ENCODE measurements at places on chromosomes 7 and 10.

DNA sequence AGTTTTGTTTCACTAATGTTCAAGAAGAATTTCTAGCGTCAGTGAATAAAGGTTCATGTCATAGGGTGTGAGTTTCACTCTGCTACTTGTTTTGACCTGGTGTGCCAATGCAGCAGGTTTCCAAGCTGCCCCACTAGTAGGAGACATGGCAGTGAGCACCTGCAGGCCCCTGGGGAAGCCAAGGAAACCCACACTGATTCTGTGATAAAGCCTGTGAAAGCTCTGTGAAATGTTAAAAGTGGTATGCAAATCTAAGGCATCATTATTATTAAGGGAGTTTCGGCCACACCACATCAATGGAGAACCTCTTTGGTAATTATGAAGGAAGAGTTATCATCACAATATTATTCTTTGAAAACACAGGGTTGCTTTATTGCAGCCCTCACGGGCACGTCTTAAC, 46.4 kb downstream of the ABCB5 start:
- no peak for DNase-seq

DNA sequence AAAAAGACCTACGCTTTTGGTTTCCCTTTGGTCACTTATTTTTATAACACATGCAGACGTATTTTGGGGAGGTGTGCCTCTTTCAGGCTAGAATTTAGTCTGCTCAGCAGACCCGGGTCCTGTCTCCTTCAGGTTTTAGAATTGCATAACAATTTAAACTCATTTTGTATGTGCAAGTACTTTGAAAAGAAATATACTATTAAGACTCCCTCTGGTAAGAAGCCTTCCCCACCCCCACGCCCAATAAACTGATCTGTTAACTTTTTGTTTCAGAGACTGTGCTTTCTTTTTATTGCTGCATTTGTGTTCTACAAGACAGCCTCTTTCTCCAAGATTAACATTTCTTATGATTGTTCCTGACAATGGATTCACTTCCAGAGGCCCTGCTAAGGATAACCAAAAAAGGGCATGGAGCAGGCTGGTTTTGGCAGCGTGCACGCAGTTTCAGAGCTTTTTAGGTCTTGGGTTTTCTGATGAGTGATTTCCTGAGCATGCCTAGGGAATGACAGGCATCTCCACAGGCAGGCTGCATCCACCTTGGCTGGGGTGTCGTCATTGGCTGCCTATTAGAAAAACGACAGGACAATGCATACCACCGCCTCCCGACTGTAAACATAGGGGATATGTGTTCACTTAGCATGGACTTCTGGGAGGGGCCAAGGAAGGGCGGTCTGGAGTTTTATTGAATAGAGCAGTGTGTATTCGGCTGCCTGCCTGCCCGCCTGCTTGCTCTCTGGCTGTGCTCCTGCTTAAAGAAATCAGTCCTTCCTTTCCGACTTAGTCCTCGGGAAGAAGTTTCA, at the start of gene CALD1:
CALD1 (plus strand) TSS at position 694 of the 800 bp plus-strand sequence. CDS start 88,100 bp downstream, outside the sequence.
- no peak for DNase-seq

GRCh38 chr10:2173327-2173726, 436.0 kb upstream of the ADARB2 start:
- no peak for DNase-seq

GRCh38 chr7:148626828-148627227, 36.3 kb downstream of the C7orf33 start:
- DNase-seq = no peak

DNA sequence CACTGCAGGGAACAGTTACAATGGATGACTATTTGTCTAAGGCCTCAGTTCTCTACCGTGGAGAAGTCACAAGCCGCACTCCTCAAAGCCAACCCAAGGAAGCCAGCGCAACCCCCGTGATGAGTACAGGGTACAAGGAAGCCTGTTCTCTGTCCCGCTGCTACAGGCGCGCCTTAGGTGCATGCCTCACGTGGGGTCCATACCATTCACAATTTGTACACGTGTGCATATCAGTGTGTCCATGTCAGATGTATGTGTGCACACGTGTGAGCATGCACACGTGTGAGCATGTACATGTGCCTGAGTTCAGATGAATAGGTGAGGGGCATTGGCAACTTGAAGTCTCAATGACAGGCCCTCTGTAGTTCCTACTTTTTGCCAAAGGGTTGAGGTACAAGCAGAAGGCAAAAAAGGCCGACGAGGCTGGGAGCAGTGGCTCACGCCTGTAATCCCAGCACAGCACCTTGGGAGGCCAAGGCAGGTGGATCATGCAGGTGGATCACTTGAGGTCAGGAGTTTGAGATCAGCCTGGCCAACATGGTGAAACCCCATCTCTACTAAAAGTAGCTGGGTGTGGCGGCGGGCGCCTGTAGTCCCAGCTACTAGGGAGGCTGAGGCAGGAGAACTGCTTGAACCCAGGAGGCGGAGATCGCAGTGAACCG, 62.8 kb downstream of the CTBP2 start:
- DNase-seq = no peak

- no peak for DNase-seq
Measured at GRCh38 chr7:92404170-92404614, 43.1 kb upstream of the GATAD1 start.

- DNase-seq = no peak
Measured at GRCh38 chr7:131110297-131111080, 217.2 kb upstream of the MKLN1 start.

DNA sequence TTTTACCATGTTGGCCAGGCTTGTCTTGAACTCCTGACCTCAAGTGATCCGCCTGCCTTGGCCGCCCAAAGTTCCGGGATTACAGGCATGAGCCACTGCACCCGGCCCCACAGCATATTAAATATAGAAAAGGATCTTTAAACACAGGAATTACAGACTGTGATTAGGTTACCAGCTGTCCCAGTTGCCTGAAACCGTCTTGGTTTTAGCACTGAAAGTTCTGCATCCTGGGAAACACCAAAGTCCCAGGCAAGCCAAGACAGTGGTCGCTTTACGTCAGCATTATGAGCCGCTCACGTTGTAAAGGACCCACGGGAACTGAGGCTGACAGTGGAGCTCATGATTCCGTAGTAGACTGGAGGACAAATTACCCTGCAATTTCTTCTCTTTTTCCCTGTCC, 69.0 kb upstream of the FAM180A start:
- no peak for DNase-seq

- no peak for DNase-seq
Measured at GRCh38 chr10:91556691-91557566, 75.9 kb downstream of the PPP1R3C start.

- no peak for DNase-seq
Measured at GRCh38 chr7:41773756-41774155, 70.9 kb upstream of the INHBA start.

DNA sequence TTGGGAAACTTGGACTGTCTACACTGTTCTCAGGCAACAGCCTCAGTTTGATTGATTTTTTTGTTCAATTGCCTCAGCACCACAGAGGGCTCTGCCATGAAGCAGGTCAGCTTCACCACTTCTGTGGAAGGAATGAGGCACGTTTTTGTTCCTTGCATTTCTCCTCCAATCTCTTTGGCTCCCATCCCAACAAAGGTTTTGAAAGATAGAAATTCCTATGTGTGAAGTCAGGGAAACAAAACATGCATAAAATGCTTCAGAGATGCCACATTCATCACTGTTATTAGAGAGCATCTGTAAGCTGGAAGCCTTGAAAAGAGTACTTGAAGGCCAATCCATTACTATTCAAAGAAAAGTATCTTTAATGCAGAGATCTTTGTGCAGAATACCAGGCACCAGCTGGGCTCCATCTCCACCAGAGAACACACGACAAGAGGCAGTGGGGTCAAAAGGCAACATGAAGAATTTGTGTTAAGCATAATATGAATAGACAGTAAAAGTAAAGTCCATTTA, 249.1 kb upstream of the LYZL1 start:
- DNase-seq = no peak

GRCh38 chr10:70320751-70321150, 36.9 kb upstream of the NPFFR1 start:
- DNase-seq = no peak

DNA sequence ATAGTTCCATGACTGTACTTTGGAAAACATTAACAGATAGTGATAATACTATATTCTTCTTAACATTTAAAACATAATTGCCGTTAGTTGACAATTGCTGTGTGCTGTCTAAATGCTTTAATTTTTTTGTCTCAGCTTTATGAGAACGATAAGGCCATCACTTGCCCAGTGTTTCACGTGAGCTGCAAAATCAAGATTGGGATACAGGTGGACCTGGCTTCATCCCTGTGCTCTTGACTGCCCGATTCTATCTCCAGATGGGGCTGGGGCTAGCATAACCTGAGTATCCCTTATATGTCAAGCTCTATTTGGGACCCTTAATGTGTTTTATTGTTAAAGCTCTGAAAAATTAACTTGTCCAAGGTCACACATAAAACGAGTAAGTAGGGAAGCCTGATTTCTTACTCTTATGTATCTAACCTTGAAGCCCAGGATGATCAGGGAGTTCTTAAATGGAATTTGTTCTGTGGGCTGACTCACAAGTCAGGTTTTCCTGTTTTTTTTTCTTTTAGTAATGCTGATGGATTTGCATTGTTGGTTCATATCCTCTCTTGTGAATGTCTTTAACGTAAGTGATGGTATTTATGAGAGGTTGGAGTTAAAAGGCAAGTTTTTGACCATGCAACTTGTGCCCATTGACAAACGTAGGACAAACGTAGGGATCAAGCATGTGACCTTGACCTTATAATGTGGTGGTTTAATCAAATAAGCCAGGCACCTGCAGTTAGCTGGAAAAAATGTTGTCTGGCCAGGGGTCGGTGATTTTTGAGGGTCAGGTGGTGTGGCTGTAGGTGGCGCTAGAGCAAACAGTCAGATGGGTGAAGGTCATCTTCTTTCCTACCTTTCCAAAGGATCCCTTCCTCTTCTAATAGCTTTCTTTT, 3.6 kb downstream of the PRKAR2B start:
- no peak for DNase-seq

DNA sequence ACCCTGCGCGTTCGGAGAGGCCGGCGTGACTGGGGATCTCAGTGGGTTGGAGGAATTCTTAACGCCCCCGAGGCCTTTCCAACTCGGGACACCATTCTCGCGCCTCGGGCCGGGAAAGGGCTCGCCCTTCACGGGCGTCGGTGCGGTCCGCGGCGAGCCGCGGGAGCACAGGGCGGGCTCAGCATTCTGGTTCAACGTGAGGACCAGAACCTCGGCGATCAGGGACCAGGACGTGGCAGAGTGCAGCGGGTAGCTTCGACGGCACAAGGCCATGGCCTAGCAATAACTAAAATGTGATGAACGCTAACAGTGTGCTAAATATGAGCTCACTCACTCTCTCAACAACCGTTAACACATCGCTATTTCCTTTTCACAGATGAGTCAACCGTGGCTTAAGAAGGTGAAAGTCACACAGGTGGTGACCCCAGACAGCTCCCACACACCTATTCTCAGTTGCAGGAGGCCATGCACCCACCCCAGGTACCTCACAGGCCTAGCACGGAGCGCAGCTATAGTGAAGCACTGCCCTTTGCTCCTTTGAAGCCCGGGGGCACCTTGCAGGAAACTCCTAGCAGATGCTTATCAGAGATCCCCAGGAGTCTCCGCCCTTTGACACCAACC, 4.5 kb upstream of the EMX2 start:
- no peak for DNase-seq

GRCh38 chr10:121282797-121283515, 315.3 kb downstream of the FGFR2 start:
- DNase-seq = no peak

- no peak for DNase-seq
Measured at GRCh38 chr7:49643321-49643720, 130.1 kb upstream of the VWC2 start.

DNA sequence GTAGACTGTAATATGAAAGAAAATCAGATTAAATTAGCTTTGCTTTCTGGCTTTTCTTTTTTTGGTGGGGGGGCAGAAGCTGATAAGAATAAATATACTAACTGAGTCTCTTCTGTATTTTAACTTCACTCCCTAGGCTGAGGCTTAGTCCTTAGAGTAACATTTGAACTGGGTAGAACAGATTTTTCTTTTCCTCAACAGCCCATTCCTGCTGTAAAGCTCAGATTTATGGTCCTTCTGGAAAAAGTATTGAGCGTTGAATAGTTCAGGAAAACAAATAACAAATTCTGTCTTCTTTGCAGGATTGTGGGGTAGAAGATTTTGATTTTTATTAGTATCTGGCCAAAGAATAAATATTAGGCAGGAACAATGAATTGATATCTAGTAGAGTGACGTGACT, 17.9 kb downstream of the SGPL1 start:
- DNase-seq = no peak

DNA sequence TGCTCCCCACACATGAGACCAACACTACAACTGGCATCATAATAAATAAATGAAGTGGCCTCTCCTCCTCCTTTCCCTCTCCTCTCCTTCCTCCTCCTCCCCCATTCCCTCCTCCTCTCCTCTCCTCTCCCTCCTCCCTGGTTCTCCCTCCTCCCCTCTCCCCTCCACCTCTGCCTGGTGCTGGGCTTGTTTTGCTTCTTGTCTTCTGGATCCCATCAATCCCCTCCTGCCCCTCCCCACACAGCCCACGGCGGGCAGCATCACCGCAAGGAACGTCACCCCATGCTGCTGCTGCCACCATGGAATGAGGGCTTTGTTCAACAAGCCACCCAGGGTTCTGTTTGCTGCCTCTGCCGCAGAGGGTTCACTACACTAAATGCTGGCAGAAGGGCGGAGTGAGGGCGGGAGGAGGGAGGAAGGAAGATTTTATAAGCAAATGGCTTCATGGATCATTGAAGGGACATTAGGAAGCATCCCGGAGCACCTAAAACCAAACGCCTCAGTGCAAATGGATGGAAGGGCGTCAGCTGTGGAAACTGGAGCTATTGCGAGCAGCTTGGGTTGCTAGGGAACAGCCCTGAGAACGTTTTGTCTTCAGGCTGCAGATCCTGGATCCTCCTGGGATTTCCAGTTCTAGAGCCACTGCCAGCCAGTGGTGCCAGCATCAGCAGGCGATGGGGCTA, 379.7 kb upstream of the ZMIZ1 start:
- no peak for DNase-seq

Data from stimulated activated CD4-positive, alpha-beta T cell treated with anti-CD3 and anti-CD28 coated beads, Interleukin-15, amount 100 ng/mL, for 1 hour (primary cell).